Vagina (tissue), 2 donors: ENCODE measurements at places on chromosomes 13 and 19. TPM values are rescaled to one million over a fixed set of nuclear protein-coding genes. Genes with fewer than 3 reads are reported as not detected.

Gene ZNF541
- total RNA-seq: not detected

Gene MEIS3
- 20.6 TPM for total RNA-seq

DNA sequence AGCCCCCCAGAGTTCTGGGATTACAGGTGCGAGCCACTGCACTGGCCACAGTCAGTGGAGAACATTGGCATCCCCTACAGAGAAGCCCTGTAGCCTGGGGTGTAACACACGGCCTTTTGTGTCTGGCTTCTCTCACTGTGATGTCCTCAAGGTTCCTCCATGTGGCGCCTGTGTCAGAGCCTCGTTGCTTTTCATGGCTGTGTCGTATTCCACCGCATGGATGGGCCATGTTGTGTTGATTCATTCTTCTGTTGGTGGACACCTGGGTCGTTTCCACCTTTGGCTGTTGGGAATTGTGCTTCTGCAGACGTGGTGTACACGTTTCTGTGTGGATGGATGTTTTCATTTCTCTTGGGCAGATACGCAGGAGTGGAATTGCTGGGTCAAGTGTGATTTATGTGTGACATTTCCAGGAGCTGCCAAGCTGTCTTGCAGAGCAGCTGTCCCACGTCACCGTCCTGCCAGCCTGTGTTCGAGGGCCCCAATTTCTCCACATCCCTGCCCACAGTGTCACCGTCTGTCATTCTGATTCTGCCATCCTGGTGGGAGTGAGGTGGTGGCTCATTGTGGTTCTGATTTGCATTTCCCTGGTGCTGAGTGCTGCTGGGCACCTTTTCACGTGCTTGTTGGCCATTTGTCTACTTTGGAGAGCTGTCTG, 59.4 kb downstream of the KDM4B start:
- peaks cover 78% of the 10 kb centered on the region for H3K4me1 ChIP-seq
- H3K27ac ChIP-seq: no peak overlapping the region
- no peak overlapping the region for H3K4me3 ChIP-seq
- no peak for DNase-seq
- H3K36me3 ChIP-seq: no peaks in the 10 kb centered on the region

DNA sequence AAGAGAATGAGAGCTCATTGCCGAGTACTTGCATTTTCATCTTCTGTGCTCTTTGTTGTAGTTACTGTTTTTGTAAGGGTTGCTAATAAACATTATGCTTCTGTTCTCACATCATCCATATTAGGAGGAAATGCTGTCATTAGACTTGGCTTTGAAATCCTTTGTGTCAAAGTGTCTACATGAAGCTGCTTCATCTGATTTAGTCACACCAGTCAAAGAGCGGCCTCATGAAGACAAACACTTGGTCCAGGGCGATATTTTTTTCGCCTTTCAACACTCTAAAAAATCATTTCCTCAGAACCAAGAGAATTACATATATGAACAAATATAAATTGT, 105.0 kb downstream of the SPRY2 start:
- H3K4me1 ChIP-seq: peaks cover 8% of the 10 kb centered on the region
- no peak overlapping the region for H3K4me3 ChIP-seq
- H3K27ac ChIP-seq: no peak overlapping the region
- no peak for DNase-seq
- no peaks in the 10 kb centered on the region for H3K36me3 ChIP-seq
- no peaks in the 10 kb centered on the region for H3K27me3 ChIP-seq

GRCh38 chr13:76890021-76890420, 3.8 kb upstream of the KCTD12 start:
- no peaks in the 10 kb centered on the region for H3K36me3 ChIP-seq
- no peak overlapping the region for H3K27ac ChIP-seq
- peaks cover under 1% of the 10 kb centered on the region for H3K4me1 ChIP-seq
- no peak for DNase-seq
- no peaks in the 10 kb centered on the region for H3K27me3 ChIP-seq

- H3K27ac ChIP-seq: no peak overlapping the region
- no peaks in the 10 kb centered on the region for H3K27me3 ChIP-seq
- H3K36me3 ChIP-seq: no peaks in the 10 kb centered on the region
- no peak overlapping the region for H3K4me3 ChIP-seq
- no peak for DNase-seq
- H3K4me1 ChIP-seq: no peaks in the 10 kb centered on the region
These were observed 11.7 kb upstream of the ZNF14 start for GRCh38 chr19:19744641-19745040.

DNA sequence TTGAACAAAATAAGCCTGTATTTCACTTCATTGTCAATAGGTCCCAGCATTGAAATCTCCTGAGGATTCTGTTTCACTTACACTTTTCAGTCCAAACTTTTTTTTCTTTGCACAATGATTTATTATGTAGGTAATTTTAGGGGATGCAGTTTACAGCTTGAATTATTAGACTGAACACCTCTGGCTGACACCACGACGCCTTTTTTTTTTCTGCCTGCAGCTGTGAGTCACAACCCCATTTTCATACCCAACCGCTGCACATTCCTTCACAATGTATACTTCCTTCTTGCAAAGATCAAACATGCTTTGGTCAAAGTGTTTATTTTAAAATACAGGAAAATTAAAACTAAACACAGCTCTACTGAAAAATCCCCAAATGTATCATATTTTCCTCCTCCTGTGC, 11.4 kb downstream of the ZIC2 start:
- H3K27me3 ChIP-seq: peaks cover 37% of the 10 kb centered on the region
- H3K4me3 ChIP-seq: no peak overlapping the region
- H3K4me1 ChIP-seq: peaks cover 11% of the 10 kb centered on the region
- no peaks in the 10 kb centered on the region for H3K36me3 ChIP-seq

GRCh38 chr13:46129124-46129523, 24.3 kb upstream of the CPB2 start:
- no peaks in the 10 kb centered on the region for H3K4me1 ChIP-seq
- H3K36me3 ChIP-seq: no peaks in the 10 kb centered on the region
- no peaks in the 10 kb centered on the region for H3K27me3 ChIP-seq
- no peak overlapping the region for H3K4me3 ChIP-seq
- no peak for DNase-seq
- H3K27ac ChIP-seq: no peak overlapping the region
